CD4-positive, alpha-beta T cell treated with Interleukin-15 for 1 hour (primary cell): ENCODE measurements at places on chromosomes 5 and 9.
A peak's percentile ranks its signal among the peaks of the same experiment; 100 is the strongest.

GRCh38 chr5:41681840-41682239 is 171.4 kb upstream of the PLCXD3 start:
- no peak for DNase-seq

GRCh38 chr9:33135470-33135958 is 31.6 kb downstream of the B4GALT1 start:
- DNase-seq, result peak; percentile 34

DNA sequence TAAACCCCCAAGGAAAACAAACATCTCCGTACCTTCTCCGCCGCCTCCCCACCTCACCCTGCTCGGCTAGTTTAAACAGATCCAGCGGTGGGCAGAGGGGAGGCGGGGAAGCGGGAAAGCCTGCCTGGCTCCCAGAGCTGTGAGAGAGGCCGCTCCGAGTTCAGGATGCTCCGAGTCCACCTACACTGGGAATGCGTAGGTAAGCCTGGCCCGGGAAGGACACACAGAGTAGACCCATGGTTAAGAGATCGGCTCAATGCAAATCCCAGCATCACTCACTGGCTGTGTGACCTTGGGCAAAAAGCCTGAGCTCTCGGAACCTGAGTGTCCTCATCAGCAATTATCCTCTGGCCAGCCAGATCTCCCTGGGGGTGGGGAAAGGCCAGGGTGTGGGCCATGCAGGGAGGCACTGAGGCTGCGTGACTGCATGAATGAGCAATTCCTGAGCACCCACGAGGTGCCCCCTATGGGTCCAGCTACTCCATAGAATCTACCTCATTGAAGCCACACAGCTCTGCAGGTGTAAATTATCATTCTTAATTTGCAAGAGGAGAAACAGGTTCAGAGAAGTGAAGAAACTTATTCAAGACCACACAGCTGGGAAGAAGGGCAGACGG is 30.5 kb upstream of the LMX1B start:
- DNase-seq, result no peak

DNA sequence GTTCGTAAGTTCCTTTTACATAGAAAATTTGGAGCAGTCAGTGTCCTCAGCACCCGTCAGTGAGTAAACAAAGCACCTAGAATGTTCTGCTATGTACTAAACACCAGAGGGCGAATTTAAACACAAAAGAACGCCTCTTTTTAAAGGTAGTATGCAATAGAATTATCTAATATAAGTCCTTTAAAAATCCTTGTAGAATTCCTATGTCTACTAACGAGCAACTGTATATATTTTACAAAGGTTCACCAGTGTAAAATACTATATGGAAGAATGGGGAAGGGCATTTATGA is 499 bp upstream of the TMEM232 start:
- DNase-seq, result no peak
